ENCODE measurements at places on chromosomes 11 and 22.
A peak's percentile ranks its signal among the peaks of the same experiment; 100 is the strongest.

- DNase-seq = no peak
These were observed 41.4 kb downstream of the MCHR1 start for GRCh38 chr22:40720538-40721256.

GRCh38 chr11:11239959-11240358, 113.1 kb downstream of the CSNK2A3 start:
- no peak for DNase-seq

- DNase-seq = peak; percentile 73
These were observed 7.6 kb downstream of the CARS1 start for GRCh38 chr11:3049430-3050243.

DNA sequence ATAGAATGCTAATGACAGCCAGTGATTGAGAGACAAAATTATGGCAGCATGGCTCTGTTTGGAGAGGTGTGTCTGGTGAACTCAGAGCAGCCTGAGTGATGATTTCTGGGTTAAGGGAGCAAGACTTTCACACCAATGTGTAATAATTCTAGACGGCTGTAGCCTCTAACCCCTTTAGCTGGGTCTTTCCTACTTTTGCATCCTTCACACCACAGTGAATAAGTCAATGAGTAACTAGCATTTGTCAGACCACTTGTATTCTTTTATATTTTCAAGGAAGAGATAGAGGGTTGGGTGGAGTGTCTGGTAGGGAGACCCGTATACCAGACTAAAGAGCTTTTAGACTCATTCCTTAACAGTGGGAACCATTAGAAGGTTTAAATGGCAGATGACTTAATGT, 50.4 kb downstream of the ATXN10 start:
- DNase-seq = no peak

GRCh38 chr11:72642043-72642883, 32.0 kb downstream of the PDE2A start:
- DNase-seq = no peak

- no peak for DNase-seq
These were observed 72.6 kb downstream of the C22orf31 start for GRCh38 chr22:28989035-28989464.

- DNase-seq = no peak
These were observed 48.4 kb downstream of the DDX10 start for GRCh38 chr11:108713076-108713790.

- DNase-seq = no peak
These were observed 9.6 kb downstream of the ANKK1 start for GRCh38 chr11:113397212-113397611.

DNA sequence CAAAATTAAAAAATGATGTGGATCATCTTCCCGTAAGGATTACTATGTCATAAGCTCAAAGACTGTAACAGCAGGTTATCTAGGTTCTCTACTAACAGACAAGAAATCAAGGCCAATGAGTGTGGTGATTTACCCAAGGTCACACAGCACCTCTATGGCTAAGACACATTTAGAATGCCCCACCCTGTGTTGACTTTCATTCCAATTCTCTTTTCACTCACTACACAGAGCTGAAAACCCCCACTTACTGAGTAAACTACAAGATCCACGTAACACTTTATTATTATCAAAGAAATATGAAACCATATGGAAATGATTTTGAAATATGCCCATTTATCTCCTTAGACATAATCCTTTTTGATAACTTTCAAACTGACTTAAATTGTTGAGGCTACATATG, 4.8 kb upstream of the PRSS23 start:
- no peak for DNase-seq

GRCh38 chr11:14314127-14314526, 44.9 kb downstream of the RRAS2 start:
- no peak for DNase-seq

DNA sequence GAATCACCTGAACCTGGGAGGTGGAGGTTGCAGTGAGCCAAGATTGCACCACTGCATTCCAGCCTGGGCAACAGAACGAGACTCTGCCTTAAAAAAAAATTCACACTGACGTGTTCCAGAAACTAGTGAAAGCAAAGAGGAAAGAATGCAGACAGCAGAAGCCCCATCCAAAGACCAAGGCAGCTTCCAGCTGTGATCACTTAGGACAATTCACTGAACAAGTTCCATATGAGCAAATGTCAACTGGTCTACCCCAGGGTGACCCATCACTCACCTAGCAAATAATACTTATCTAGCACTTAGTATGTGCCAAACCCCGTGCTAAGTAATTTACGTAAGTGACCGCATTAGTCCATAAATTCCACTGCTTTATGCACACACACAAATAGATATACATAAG, 138.9 kb downstream of the LARGE1 start:
- no peak for DNase-seq

DNA sequence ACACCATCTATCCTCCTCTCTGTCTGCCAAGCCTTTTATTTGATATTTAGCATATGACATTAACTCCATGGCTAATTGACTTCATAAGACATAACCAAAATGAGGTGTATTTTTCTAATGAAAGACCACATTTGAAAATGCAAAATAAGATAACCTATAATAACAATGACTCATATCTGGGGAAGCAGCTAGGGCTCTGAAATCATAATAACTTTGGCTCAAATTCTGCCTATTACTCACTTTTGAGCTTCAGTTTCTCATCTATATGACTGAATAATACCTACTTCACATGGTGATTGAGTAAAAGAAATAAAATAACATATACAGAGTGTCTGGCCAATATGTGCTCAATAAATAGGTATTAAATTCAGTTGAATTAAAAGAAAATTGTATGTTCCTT, 1419.8 kb upstream of the TENM4 start:
- DNase-seq = no peak

DNA sequence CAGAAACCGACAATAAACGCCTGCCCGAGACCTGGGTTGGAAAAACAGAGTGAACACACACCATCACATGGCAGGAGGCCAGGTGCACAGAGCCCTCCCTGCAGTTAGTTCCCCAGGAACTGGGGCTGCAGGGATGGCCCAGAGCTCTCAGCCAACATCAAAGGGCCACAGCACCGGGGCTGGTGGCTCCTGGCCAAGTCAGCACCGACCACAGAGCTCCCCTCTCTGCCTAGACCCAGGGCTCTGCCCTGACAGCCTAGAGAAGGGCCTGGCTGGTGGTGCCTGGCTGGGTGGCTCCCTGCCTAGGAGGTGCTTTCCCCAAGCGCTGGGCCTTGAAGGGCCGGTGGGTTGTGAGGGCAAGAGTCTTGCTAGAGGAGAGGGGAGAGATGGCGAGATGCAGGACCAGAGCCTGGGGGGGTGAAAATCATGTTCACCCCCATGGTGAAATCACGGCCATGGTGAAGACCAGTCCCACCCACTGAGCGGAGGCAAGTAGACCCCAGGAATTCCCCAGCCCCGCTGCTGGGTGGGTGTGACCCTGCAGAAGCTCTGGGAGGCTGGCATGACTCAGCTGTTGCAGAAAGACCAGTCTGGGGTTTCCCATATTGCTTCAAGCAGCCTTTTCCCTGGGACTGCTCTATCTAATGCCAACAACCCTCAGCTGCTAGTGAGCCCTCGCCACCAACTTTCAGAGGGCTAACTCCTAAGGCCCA, 7.2 kb upstream of the BID start:
- peak; percentile 30 for DNase-seq

DNA sequence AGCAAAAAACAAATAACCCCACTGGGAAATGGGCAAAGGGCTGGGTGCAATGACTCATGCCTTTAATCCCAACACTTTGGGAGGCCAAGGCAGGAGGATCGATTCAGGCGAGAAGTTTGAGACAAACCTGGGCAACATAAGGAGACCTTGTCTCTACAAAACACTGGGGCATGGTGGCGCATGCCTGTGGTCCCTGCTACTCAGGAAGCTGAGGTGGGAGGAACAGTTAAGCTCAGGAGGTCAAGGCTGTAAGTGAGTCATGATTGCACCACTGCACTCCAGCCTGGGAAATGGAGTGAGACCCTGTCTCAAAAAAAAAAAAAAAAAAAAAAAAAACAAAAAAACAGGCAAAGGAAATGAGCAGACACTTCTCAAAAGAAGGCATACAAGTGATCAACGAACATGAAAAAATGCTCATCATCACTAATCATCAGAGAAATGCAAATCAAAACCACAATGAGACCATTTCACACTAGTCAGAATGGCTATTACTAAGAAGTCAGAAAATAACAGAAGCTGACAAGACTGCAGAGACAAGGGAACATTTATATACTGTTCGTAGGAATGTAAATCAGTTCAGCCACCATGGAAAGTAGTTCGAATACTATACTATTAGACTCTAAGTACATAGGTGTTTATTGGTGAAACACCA, 48.2 kb upstream of the SMCO4 start:
- no peak for DNase-seq

DNA sequence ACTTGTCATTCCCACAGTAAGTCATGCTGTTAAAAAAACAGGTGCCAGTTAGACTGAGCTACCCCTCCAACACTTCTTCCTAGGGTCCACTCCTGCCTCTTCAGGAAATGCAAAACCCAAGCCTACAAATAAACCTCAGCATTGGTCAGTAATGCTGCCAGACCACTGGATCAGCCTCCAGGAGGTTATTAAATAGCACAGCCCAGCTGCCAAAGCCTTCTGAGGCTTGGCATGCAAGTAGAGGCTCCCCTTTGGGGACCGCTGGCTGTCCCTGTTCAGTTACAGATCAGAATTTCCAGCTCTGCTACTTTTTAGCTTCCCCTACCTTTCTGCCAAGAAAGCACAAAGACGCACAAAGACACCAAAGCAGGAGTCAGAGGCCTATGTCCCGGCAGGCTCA, 33.3 kb downstream of the ABTB2 start:
- DNase-seq = no peak

GRCh38 chr11:44006917-44007361, 40.8 kb upstream of the ACCSL start:
- no peak for DNase-seq

GRCh38 chr11:122784325-122784955, 53.9 kb upstream of the CRTAM start:
- DNase-seq = no peak

GRCh38 chr11:132456751-132457328, 1075.5 kb downstream of the OPCML start:
- no peak for DNase-seq

GRCh38 chr11:18733202-18733601, 7.2 kb upstream of the IGSF22 start:
- DNase-seq = no peak

GRCh38 chr22:46915950-46916730, 153.7 kb downstream of the TBC1D22A start:
- no peak for DNase-seq
